ENCODE measurements at places on chromosomes 11 and 22. TPM values are rescaled to one million over a fixed set of nuclear protein-coding genes. Genes with fewer than 3 reads are reported as not detected.
A peak's percentile ranks its signal among the peaks of the same experiment; 100 is the strongest.

GRCh38 chr11:113572136-113572735, 97.0 kb upstream of the DRD2 start:
- no peaks in the 10 kb centered on the region for H3K27me3 ChIP-seq
- H3K27ac ChIP-seq, result no peak overlapping the region
- H3K4me3 ChIP-seq, result no peak overlapping the region
- no peaks in the 10 kb centered on the region for H3K36me3 ChIP-seq
- H3K4me1 ChIP-seq, result no peaks in the 10 kb centered on the region

- H3K4me3 ChIP-seq, result no peak overlapping the region
- H3K36me3 ChIP-seq, result no peaks in the 10 kb centered on the region
- H3K4me1 ChIP-seq, result peaks cover 6% of the 10 kb centered on the region
- no peak for DNase-seq
- H3K27me3 ChIP-seq, result no peaks in the 10 kb centered on the region
These were observed 30.4 kb downstream of the MOB2 start for GRCh38 chr11:1456176-1456575.

GRCh38 chr22:31439808-31440207, 40.4 kb downstream of the DRG1 start:
- peaks cover 9% of the 10 kb centered on the region for H3K4me1 ChIP-seq
- no peak overlapping the region for H3K27ac ChIP-seq
- H3K4me3 ChIP-seq, result no peak overlapping the region
- no peaks in the 10 kb centered on the region for H3K27me3 ChIP-seq
- H3K36me3 ChIP-seq, result no peaks in the 10 kb centered on the region

- H3K36me3 ChIP-seq, result no peaks in the 10 kb centered on the region
- H3K27me3 ChIP-seq, result no peaks in the 10 kb centered on the region
- no peaks in the 10 kb centered on the region for H3K4me1 ChIP-seq
- DNase-seq, result peak; percentile 65
- H3K27ac ChIP-seq, result no peak overlapping the region
These were observed 13.1 kb upstream of the HIKESHI start for GRCh38 chr11:86288776-86289507.

DNA sequence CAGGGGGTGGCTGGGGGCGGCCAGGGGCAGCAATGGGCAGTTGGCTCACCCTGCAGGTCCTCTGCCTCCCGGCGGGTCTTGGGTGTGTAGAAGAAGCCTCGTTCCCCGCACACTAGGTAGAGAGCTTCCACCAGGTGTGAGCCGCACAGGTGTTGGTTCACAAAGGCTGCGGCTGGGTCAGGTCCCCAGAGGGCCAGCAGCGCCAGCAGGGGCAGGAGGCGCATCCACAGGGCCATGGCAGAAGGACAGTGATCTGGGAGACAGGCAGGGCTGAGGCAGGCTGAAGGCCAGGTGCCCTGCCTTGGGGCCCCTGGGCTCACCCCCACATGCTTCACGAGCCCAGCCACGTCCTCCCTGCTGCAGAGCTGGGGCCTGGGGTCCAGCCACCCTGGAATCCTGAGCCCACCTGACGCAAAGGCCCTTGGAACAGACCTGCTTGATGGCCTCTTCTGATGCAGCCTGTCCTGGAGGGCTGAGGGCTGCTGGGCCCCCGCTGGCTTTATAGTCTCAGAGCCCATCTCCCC, at the start of gene INS:
Gene INS, minus strand, starts transcription at position 474 of the 524 bp plus-strand sequence. Its CDS starts 238 bp downstream, at position 236.
- no peaks in the 10 kb centered on the region for H3K36me3 ChIP-seq
- no peak within 1 kb of the TSS for H3K27ac ChIP-seq
- no peaks in the 10 kb centered on the region for H3K4me1 ChIP-seq
- no peak for DNase-seq
- no peak within 1 kb of the TSS for H3K4me3 ChIP-seq

DNA sequence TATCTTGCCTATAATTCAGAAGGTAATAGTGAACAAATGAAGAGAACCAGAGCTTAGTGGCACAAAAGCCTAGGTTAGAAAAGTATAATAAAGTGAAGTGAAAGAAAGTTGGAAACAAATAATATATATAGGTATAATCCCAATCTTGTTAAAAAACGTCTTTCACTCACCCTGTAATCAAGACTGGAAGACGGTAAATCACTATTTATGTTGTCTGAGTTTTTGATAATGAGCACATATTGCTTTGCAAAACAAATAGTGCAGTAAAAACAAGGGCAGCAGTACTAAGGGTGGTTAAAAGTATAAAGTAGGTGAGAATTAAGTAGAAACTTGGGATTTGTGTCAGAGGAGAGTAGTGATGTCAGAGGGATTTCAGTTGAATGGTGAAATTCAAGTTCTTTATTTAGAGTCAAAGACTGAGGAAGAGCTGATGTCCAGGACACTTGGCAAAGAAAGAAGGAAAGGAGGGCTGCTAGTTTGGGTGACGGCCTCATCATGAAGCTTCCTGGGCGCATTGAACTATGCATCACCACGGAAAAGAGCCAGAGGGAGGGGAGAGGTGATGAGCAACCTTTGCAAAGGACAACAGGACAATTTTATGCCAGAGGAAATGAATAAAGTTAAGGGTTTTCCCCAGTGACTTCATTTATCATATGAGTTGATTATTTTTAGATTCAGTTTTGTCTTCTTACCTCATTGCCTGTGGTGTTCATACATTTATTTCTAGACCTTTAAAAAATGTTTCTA, 11.4 kb downstream of the NCAM1 start:
- no peak overlapping the region for H3K27ac ChIP-seq
- H3K27me3 ChIP-seq, result no peaks in the 10 kb centered on the region
- no peak overlapping the region for H3K4me3 ChIP-seq
- no peak for DNase-seq
- H3K36me3 ChIP-seq, result no peaks in the 10 kb centered on the region

DNA sequence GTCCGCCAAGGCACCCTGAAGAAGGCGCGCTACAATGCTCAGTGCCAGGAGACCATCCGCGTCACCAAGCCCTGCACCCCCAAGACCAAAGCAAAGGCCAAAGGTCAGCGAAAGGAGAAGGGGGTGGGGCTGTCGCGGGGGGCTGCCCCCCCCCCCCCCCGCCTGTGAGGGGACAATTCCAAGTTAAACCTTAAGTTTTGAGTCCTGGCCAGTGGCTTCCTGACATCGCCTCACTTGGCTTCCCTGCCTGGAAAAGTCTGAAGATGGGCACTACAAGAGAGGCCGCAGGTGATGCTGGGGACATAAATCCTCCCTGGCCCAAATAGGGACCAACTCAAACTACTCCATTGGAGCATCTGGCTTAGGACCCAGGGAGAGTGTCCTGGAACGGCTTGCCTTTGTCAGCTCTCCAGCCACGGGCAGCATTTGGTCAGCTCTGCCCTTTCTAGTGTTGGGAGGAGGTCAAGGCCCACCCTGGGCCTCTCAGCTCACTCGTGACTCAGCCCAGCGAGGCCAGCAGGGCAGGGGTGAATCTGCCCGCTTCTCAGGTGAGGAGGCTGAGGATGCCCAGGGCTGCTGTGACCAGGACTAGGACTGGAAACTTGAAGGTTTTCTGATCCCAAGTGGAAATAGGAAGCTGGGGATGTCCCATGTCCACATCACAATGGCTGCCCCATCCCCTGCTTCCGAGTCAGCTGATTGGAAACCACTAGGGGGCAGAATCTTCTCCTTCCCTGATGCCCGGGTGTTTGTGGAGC, 1.4 kb downstream of the MDK start:
- H3K27me3 ChIP-seq, result no peaks in the 10 kb centered on the region
- H3K36me3 ChIP-seq, result no peaks in the 10 kb centered on the region
- H3K4me1 ChIP-seq, result peaks cover 11% of the 10 kb centered on the region
- no peak overlapping the region for H3K4me3 ChIP-seq

DNA sequence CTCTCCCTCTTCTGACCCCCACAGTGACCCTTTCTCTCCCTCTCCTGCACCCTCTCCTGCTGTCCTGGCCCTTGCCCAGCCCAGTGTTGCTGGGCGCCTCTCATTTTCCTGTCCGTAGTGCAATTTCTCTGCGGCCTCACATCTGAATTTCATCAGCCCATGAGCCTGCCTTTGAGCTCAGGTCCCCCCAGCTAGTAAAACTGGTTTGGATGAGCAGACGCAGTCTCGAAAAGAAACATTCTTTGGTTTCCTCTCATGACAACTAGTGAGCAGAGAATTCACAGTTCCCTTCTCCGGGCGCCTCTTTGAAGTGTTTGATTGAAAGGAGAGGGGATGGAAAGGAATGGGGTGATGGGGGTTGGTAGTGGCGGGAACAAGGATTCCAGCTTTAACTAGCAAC, 126.0 kb upstream of the CADM1 start:
- no peak overlapping the region for H3K27ac ChIP-seq
- no peaks in the 10 kb centered on the region for H3K36me3 ChIP-seq
- DNase-seq, result no peak
- peaks cover 5% of the 10 kb centered on the region for H3K4me1 ChIP-seq

DNA sequence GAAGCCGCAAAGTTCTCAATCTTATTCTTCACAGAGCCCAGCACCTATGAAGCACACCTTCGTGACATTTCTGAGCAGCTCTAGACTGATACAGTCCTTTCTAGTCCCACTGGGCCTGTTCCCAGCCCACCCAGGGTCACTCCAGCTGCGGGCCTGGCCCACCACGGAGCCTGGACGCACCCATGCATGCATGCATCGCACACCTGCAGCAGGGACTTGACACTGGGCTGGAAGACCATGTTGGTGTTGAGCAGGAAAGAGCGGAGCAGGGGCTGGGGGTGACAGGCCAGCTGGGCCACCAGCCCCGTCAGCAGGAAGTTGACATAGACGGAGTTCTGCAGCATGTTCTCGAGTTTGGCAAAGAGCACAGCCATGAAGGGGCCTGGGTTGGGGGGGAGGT, 9.2 kb downstream of the C11orf42 start:
- no peaks in the 10 kb centered on the region for H3K27me3 ChIP-seq
- H3K36me3 ChIP-seq, result no peaks in the 10 kb centered on the region
- no peak overlapping the region for H3K27ac ChIP-seq
- H3K4me3 ChIP-seq, result no peak overlapping the region
- H3K4me1 ChIP-seq, result no peaks in the 10 kb centered on the region

DNA sequence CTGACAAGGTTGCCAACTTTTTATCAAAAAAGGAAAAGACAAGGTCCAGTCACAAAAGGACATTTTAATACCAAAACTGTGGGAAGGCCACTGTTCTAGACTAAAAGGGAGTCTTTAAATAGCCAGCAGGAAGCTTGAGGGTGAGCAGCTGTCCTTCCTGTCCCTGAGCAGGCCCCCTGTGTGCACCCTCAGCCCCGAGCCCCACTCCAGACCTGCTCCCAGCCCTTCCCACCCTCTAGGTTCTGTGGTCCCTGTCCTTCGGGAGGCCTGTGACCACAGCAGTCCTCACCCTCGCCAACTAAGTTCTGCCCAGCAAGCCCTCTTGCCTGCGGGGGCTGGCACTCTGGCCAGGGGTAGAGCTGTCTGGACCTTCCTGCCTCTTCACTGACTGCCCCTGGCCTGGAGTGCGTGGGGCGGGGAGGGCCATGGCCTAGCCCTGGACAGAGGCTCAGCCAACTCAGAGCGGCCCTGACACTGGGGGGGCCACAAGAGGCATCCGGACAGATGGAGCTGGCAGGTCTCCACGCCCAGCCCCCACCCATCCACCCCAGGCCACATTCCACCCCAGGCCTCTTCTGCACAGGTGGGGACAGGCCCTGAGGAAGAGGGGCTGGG, 1.6 kb upstream of the PLXNB2 start:
- H3K4me3 ChIP-seq, result no peak overlapping the region
- peaks cover 34% of the 10 kb centered on the region for H3K4me1 ChIP-seq
- no peaks in the 10 kb centered on the region for H3K36me3 ChIP-seq
- no peak for DNase-seq
- peak overlapping the region; percentile 55 for H3K27ac ChIP-seq

The BEST1 gene
- 33.4 TPM for total RNA-seq

DNA sequence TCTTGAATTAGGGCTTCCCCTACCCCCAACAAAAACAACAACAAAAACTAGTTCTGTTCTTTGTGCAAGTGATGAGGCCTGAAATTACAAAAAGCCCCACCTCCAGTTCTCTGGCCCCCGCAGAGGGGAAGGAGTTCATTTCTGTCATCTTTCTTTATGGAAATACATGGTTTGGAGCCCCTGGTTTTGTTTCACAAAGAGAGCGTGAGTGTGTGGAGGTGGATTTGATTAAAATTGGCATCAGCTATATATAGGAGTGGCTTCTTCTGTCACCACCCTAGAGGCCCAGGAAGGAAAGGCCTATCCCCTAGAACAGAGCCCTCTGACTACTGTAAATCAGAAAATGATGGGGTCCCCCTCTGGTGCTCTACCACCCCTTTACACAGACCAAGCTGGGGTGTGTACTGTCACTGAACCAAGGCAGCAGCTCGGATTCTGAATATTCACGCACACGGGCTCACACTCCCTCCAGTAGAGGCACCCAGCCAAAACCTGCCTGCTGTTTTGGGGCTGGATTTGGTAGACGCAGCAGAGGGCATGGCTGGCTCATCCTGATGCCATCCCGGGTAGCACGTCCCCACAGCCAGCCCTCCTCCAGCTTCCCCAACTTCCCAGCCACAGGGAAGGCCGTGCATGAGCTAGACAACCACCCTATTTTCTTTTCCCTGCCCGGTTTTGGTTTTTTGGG, 19.4 kb downstream of the RCOR2 start:
- no peaks in the 10 kb centered on the region for H3K27me3 ChIP-seq
- no peaks in the 10 kb centered on the region for H3K36me3 ChIP-seq
- no peak overlapping the region for H3K4me3 ChIP-seq
- H3K27ac ChIP-seq, result no peak overlapping the region
- DNase-seq, result no peak

DNA sequence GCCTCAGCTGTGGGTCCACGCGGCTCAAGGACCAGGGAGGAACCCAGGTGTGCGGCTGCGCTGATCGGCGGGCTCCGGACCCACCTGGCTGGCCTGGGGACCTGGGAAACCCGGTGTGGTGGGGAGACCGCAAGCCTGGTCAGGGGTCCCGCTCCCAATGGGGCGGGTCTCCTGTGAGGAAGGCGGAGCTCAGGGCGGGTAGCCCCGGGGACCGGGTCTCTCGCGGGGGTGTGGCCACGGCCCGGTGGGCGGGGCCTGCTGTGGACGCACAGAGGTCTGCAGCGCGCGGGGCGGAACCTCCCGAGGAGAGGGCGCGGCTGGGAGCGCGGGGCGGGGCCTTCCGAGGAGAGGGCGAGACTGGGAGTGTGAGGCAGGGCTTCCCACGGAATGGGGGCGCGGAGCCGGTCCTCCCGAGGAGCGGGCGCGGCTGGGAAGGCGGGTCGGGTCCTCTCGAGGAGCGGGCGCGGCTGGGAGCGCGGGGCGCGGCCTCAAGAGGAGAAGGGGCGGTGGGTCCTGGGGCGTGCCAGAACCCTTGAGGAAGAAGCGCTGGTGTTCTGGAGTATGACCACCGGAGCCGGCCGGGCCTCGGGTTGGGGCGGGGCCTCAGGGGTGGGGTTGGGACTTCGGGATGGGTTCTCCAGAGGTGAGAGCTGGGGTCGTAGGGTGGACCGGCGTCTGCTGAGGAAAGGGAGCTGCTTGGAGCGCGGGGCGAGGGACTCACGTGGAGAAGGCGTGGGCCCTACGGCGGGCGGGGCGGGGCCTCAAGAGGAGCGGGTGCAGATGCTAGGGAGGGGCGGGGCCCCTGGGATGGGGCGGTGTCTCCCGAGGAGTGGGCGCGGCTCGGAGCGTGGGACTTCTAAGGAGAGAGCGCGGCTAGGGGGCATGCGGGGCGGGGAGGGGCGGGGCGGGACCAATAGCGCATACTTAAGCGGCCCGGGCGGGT, 20.8 kb downstream of the DGCR6L start:
- no peaks in the 10 kb centered on the region for H3K4me1 ChIP-seq
- no peaks in the 10 kb centered on the region for H3K27me3 ChIP-seq
- H3K27ac ChIP-seq, result no peak overlapping the region

- H3K36me3 ChIP-seq, result no peaks in the 10 kb centered on the region
- no peak for DNase-seq
- no peak overlapping the region for H3K4me3 ChIP-seq
These were observed 18.3 kb upstream of the OR56A3 start for GRCh38 chr11:5923794-5924193.
